ENCODE measurements at places on chromosomes 13 and 19.

GRCh38 chr13:113349491-113349890, 14.4 kb downstream of the GRTP1 start:
- no peak for DNase-seq

GRCh38 chr13:35926859-35927530, 204.2 kb downstream of the DCLK1 start:
- DNase-seq: no peak

- peak; percentile 97 for DNase-seq
These were observed 40.6 kb upstream of the EEF1AKMT1 start for GRCh38 chr13:20814224-20814910.

GRCh38 chr19:919199-920050, 2.3 kb downstream of the KISS1R start:
- DNase-seq: no peak

GRCh38 chr13:108769213-108770070, 140.0 kb downstream of the MYO16 start:
- no peak for DNase-seq

GRCh38 chr19:50601407-50602088, 33.3 kb upstream of the LRRC4B start:
- DNase-seq: no peak

- peak; percentile 88 for DNase-seq
These were observed 11.4 kb upstream of the USP12 start for GRCh38 chr13:27182844-27183497.

DNA sequence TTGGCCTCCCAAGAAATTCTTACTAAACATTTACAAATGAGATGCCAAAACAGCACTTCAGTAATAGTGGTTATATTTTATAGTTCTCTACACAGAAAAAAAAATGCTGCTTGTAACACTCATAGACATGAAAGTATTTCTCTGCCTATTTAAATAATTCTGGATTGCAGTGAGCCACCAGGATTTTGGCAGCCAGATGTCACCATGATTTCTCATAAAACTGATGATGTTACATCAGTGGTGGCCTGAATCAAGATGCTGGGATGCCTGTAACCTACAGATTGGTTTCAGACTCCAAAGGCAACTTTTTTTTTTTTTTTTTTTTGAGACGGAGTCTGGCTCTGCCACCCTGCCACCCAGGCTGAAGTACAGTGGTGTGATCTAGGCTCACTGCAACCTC, 2.7 kb upstream of the CAPS start:
- DNase-seq: no peak

DNA sequence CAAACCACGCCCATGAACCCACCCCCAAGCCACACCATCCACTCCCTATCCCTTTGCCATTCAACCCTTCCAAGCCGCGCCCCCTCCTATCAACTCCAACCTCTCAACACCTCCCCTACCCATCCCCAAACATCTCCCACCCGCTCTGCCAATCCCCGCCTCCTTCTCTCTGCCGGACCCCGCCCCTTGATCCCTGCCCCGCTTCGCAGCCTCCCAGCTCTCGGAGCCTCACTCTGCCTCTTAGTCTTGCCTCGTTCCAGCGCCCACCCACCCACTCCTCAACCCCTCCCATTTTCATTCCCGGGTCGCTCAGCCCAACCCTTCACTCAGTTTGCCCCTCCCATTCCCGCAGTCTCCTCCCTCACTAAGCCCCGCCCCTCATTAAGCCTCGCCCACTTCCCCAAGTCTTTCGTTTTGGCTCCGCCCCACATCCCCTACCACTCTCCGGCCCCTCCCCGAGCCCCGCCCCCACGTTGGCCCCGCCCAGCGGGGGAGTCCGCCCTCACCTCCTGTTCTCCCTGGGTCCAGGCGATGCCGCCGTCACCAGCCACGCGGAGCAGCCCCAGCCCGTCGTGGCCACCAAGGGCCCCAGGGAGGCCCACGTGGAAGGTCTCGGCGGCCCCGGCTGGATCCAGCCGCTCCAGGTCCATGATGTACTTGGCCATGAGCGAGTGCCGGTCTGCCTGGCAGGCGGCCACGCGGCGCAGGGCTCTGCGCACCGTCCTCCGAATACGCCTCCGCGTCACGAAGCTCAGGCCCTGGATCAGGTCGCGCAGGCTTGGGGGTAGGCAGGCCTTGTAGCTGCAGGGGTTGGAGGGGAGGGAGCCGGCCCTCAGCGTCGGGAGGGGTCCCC, 5.7 kb downstream of the JAK3 start:
- DNase-seq: no peak

DNA sequence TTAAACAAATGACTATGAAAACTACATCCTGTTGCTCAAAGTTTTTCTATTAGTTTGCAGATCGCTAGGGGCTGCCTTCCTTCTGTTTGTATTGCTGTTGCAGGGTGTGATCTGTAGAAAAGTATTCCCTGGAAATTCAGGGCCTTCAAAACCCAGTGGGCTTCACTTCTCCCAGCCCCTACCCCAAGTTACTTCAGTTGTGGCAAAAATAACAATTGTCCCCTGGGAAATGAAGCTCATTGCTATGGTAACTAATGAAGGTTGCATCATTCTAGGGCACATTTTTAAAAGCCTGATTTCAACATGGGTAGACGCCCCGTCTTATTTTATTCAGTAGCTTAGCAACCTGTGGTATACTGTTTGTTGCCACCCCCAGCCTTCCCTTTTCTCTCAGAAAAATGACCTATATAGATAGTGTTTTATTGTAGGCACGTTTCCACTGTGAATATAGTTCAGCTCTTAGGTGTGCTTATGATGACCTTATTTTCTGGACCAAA, 60.9 kb downstream of the WDFY2 start:
- DNase-seq: peak; percentile 55

- no peak for DNase-seq
These were observed 56.5 kb downstream of the VAV1 start for GRCh38 chr19:6828698-6829633.

GRCh38 chr19:3792114-3792513, 5.9 kb upstream of the MATK start:
- DNase-seq: no peak

DNA sequence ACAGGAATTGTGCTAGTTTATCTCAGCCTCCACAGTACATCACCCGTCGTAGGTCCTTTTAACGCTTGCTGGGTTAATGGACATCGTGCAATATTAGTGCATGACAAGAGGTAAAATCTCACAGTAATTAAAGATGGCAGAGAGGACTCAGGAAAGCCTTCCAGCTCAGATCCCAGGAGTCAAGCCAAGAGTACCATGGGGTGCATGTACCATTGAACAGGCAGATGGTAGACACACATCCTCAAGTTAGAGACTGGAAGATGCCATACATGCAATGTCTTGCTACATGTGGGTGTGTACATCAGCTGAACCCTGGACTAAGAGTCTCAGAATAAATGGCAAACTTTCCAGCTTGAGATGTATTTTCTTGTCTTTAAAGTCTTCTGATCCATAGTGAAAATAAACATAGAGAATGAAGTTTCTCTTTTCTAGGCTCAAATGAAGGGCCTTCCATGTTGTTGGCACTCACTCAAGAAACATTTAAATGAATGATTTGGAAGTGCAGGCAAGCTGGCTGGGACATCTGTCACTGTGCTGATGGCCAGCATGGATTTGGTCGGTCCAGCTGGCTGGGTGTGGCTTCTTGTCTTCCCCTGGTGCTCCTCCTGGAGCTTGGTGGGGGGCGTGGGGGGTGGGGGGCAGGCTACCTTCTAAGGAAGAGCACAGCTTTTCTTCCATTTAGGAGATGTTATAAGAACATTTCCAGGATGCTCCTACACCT, 290.9 kb upstream of the MAB21L1 start:
- peak; percentile 56 for DNase-seq

DNA sequence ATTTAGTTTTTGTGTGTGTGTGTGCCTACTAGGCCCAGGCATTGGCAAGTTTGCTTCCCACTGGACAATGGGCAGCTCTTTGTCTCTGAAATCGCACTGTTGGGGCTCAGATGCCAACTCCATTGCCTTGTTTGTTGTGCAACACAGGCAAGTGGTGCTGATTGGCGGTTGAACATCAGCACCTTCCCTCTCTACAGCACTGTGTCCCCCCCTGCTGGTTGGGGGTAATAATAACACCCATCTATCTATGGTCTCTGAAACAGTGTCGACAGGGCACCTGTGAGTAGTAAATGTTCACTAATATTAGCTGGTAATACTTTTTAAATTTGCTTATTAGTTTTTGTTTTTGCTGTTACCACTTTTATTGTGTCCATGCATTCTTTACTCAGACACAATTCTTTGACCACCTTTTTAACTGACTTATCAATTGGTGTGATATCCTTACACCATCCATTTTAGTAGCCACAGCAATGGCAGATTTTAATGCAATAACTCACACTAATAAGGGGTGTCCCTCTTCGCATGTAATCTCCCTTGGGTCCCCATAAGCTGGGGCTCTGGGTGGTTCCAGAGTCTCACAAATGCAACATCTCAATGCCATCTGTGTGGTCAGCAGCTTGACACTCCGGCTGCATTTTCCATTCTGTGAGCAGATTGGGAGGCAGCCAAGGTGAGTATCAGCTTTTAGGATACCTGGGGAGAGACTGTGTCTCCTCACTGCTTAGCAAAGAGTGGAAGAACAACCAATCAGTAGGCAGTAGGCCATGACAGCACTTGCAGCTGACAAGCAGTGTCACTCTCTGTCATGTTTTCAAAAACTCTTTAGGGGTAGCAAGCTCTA, 47.7 kb upstream of the UQCRFS1 start:
- DNase-seq: peak; percentile 36

DNA sequence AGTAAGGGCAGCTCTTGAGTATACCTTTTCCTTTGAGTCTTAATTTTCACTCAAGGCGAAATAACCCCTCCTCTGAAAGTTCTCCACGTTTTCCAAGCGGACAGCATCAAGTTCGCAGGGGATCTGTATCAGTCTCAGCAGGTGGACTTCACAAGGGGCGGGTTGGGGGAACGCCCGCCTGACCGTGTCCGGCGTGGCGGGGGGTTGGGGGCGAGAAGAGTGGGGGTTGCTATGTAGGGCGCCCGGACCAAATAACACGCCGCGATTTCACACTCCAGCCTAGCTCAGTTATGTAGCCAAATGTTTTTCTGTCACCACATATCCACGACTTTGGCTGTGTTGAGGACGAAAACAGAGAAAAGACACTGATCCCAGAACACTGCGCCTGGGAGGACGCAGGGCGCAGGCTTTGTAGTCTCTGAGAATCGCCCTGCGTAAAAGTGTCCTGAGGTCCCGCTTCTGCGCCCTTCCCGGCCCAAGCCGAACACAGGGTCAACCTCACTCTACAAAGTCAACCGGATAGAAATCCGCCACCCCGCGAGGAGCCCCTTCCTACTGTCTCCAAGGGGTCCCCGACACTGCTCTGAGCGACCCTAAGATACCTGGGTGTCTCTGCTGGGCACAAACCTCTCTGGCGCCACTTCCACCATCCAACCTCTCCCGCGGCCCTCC, 524 bp downstream of the RUBCNL start:
- no peak for DNase-seq

DNA sequence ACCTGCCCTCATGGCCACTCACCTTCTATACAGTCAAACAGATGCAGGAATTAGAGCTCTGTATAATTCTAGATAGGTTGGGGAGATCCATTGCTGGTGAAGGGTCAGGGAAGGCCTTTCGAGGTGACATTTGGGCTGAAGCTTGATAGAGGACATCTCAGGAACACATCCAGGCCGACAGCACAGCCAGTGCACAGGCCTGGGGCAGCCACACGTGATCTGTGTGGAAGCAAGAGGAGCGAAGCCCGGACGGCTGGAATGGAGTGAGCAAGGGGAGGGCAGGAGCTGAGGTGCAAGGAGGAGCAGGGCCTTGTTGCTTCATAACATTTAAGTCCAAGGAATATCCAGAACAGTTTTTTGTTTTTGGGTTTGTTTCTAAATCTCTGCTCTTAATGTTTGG, 4.5 kb upstream of the OVOL3 start:
- DNase-seq: no peak

GRCh38 chr13:51105046-51105445, 6.0 kb downstream of the C13orf42 start:
- DNase-seq: no peak

DNA sequence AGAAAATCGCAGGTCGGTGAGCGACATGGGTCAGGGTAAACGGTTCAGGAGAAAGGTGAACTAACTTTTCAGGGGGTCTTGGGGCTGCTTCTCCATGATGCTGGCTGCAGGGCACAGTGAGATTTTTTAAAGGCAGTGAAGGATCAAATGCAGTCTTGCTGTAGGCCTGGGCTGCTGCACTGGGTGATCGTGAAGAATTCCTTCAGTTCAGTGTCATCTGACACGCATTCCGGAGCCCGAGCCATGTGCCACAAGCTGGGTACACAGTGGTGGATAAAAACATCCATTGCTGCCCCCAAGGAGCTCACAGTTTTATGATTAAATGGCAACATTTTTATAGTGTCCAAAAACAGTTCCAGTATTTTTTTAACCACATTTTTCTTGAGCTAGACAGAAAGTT, 56.3 kb upstream of the GPR12 start:
- DNase-seq: no peak

GRCh38 chr19:33171222-33171795, 22.8 kb upstream of the LRP3 start:
- DNase-seq: no peak

DNA sequence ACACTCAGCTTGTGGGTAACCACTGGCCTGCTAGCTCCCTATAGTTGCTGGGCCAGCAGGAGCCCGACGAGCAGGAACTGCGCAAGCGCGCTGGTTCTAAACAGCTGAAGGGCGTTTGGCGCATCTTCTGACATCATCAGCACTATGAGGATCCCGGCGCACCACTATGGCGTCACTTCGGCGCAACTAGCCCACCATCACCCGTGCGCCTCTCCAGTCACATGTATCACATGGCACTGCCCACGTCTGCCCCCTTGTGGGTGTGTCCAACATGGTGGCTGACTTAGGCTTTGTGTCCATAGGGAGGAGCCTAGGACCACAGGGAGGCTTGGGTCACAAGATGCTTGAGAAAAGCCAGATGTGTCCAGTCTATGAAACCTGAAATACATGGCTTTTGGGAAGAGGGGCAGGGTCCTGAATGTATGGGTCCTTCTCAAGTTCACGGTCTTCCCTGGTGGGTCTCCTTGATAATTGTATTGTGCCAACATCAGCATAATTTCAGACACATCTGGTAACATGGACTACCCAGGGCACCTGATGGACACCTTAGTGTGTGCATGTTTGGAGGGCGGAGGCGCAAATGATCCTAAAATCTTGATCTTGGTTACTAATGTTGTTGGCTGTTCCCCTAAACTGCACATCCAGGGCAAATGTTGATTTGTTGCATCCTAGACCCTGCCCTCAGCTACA, 18.0 kb downstream of the KLK4 start:
- DNase-seq: no peak

GRCh38 chr13:44148159-44148914, 225.3 kb upstream of the SERP2 start:
- peak; percentile 82 for DNase-seq

- no peak for DNase-seq
These were observed 6.1 kb downstream of the MISP start for GRCh38 chr19:756821-757688.
